Endodermal cell (in vitro differentiated cells): ENCODE measurements at places on chromosomes 11 and 22. TPM values are rescaled to one million over a fixed set of nuclear protein-coding genes. Genes with fewer than 3 reads are reported as not detected.

CD3D gene
- 0.92 TPM in 1 of 2 replicates, not detected in the other for total RNA-seq

- no peaks in the 10 kb centered on the region for H3K4me1 ChIP-seq
- no peaks in the 10 kb centered on the region for H3K27me3 ChIP-seq
- no peak for DNase-seq
- no peak overlapping the region for H3K27ac ChIP-seq
- H3K4me3 ChIP-seq: no peak overlapping the region
Measured at GRCh38 chr11:131985846-131986301, 615.5 kb downstream of the NTM start.

DNA sequence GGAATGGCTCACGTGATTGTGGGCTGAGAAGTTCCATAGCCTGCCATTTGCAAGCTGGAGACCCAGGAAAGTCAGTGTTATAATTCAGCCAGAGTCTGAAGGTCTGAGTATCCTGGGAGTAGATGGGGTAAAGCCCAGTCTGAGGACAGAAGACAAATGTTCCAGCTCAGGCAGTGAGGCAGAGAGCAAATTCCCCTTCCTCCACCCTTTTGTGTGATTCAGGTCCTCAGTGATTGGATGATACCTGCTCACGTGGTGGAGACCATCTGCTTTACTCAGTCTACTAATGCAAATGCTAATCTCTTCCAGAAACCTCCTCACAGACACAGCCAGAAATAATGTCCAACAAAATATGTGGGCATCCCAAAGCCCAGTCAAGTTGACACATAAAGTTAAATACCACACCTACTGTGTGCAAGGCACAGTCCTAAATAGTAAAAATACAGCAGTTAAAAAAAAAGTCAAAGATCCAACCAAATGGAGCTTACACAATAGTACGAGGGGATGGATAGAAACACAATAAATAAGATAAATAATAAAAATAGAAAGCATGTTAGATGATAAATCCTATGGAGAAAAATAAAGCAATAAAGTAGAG, 13.2 kb upstream of the APOL6 start:
- no peak overlapping the region for H3K27ac ChIP-seq
- DNase-seq: no peak
- no peak overlapping the region for H3K4me3 ChIP-seq
- H3K4me1 ChIP-seq: no peaks in the 10 kb centered on the region
- H3K36me3 ChIP-seq: no peaks in the 10 kb centered on the region

GRCh38 chr11:131979364-131979763, 608.9 kb downstream of the NTM start:
- H3K27me3 ChIP-seq: no peaks in the 10 kb centered on the region
- H3K4me3 ChIP-seq: no peak overlapping the region
- no peaks in the 10 kb centered on the region for H3K4me1 ChIP-seq
- no peaks in the 10 kb centered on the region for H3K36me3 ChIP-seq
- H3K27ac ChIP-seq: no peak overlapping the region
- no peak for DNase-seq

GRCh38 chr11:4467811-4468606, 14.4 kb upstream of the OR52K1 start:
- no peaks in the 10 kb centered on the region for H3K4me1 ChIP-seq
- H3K4me3 ChIP-seq: no peak overlapping the region
- no peak for DNase-seq
